ENCODE measurements at places on chromosomes 4 and X. TPM values are rescaled to one million over a fixed set of nuclear protein-coding genes. Genes with fewer than 3 reads are reported as not detected.

The RHOXF2B gene
- polyA plus RNA-seq = not detected

The SYNPO2 gene
- polyA plus RNA-seq = 0.21 TPM

The TCEAL5 gene
- polyA plus RNA-seq = not detected

The CITED1 gene
- not detected for polyA plus RNA-seq

The ART3 gene
- polyA plus RNA-seq = not detected

The SSX4B gene
- not detected for polyA plus RNA-seq

The SYTL5 gene
- not detected for polyA plus RNA-seq

Data from naive thymus-derived CD4-positive, alpha-beta T cell (primary cell).